Activated CD8-positive, alpha-beta memory T cell treated with anti-CD3 and anti-CD28 coated beads, Interleukin-2, amount 10 ng/mL, durations not matched to agents 7 days and 5 days (primary cell): ENCODE measurements at places on chromosomes 3 and 15. TPM values are rescaled to one million over a fixed set of nuclear protein-coding genes. Genes with fewer than 3 reads are reported as not detected.

Gene LMCD1
- total RNA-seq, result 2.3 TPM

Gene GOLGA6L4
- 0.96 TPM for total RNA-seq

Gene SLC22A13
- 0.47 TPM for total RNA-seq

Gene PEX5L
- 0.56 TPM for total RNA-seq

Gene NR1I2
- 0.35 TPM for total RNA-seq
